Stimulated activated CD4-positive, alpha-beta T cell treated with anti-CD3 and anti-CD28 coated beads, Interleukin-2, amount 100 ng/mL, for 24 hours (primary cell): ENCODE measurements at places on chromosomes 7 and 10.

DNA sequence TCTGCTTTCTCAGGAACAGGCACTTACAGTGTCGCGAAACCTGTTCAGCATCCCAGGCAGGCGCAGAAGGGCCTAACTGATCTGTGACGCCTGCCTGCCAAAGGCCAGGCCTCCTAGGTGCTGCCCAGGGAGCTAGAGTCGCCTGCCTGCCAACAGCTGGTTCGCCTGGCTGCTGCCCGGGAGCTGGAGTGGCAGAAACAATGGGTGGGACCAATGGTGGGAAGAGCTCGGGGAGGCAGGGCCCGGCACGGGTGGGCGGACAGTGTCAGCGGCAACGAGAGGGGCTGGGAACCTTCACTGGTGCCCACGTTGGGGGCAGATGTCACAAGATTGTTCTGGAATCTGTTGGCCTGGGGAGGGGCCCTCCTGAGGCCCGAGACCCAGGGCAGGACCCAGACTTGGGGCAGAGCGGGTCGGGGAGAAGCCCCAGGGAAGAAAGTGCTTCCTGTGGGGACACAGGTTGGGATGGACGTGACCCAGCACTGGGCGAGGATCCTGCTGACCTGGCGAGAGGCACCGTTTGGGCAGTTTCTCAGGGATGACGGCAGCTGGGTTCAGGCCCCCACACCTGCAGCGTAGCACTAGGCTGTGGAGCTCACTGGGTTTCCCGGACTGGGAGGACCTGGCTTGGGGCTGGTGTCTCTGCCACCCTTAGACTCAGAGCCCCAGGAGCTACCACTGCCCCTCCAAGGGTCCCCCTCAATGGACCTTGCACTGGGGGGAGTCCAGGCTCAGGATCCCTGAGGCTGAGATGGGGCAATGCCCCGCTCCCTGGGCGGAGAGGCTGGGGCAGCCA, 181.8 kb downstream of the ELFN1 start:
- DNase-seq, result no peak

DNA sequence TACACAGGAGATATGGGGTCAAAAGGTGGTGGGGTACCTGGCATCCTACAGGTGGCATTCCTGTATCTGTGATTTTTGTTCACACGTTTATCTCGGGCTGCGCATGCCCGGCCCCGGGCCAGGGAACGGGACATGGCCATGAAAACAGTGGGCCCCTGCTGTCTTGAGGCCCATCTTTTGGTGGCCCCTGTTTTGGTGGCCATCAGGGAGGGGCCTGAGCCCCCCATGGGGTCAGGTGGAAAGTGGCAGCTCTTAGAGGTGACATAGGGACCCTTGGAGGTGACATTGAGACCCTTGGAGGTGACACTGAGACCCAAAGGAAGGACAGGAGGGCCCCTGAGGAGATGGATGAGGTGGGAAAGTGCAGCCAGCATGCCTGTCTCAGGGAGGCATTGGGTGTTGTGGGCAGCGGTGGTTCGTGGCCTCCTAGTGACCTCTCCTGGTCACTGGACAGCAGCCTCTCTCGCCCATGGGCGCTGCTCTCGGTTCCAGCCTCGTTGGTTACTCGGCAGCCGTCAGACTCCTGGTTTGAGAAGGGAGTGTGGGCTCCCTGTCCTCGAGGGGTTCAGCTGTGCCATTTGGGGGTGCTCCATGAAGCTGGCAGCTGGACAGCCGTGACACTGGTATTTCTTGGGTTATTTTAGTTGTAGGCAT, 39.9 kb downstream of the INPP5A start:
- DNase-seq, result no peak

DNA sequence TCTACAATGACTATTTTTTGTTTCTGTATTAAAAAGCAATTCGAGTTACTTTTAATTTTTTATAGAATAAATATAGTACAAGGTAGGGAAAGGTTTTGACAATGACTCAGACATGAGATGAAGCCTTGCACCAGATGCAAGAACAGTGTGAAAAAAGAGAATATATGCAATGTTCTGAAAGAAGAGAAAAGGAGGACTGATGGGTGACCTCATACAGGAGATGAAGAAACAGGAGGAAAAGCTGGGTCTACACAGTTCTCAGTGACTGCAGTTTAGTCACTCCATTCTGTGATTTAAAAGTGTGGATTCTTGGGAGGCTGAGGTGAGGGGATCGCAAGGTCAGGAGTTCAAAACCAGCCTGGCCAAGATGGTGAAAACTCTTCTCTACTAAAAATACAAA, 38.3 kb upstream of the YAE1 start:
- no peak for DNase-seq

- DNase-seq, result no peak
Measured at GRCh38 chr10:60799971-60800650, 21.8 kb downstream of the CDK1 start.

GRCh38 chr7:151752816-151753595, 123.9 kb downstream of the PRKAG2 start:
- DNase-seq, result no peak

DNA sequence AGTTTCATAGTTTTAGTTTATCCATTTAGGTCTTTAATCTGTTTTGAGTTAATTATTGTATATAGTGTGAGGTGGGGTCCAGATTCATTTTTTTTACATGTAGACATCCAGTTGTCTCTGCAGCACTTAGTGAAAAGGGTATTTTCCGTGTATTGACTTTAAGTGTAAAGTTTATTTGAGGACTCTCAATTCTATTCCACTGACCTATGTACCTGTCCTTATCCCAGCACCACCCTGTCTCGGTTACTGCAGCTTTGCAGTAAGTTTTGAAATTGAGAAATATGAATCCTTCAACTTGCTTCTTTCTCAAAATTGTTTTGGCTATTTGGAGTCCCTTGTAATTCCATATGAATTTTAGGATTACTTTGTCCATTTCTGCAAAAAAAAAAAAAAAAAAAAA, 29.8 kb downstream of the FHIP2A start:
- no peak for DNase-seq

DNA sequence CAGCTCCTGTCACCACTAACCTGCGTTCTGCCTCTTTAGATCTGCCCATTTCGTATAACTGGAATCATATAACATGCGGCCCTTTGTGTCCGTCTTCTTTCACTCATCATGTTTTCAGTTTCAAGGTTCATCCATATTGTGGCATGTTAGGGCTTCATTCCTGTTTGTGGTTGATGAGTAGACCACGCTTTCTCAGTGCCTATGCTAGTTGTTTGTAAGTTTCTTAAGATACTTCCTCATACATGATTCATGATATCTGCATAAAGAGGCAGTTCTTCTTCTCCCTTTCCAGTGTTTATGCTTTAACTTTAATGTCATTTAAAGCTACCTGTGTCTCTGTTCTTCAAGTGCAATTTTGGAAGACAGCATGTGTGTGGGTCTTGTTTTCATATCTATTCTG, 79.5 kb upstream of the FAM20C start:
- no peak for DNase-seq

DNA sequence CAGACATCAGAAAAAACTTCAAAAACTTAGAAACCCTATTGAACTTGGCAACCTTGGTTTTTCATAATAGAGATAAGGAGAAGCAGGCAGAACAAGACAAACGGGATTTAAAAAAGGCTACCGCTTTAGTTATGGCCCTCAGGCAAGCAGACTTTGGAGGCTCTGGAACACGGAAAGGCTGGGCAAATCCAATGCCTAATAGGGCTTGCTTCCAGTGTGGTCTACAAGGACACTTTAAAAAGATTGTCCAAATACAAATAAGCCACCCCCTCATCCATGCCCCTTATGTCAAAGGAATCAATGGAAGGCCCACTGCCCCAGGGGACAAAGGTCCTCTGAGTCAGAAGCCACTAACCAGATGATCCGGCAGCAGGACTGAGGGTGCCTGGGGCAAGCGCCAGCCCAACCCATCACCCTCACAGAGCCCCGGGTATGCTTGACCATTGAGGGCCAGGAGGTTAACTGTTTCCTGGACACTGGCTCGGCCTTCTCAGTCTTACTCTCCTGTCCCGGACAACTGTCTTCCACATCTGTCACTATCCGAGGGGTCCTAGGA, 115.3 kb downstream of the NRCAM start:
- no peak for DNase-seq

DNA sequence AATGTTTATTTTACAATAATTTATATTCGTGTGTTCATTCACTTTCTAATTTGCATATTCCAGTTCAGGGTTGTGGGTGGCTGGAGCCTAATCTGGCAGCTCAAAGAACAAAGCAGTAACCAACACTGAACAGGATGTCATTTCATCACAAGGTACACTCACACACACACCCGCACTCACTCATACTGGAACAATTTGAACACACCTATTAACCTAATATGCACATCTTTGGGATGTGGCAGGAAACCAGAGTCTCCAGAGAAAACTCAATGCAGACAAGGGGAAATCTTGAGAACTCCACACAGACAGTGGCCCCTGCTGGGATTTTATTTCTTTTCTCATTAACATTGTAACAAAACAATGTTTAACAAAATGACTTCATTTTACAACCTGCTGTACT, 97.4 kb downstream of the TWIST1 start:
- DNase-seq, result no peak

GRCh38 chr10:124064676-124065075, 28.7 kb downstream of the CHST15 start:
- DNase-seq, result no peak

DNA sequence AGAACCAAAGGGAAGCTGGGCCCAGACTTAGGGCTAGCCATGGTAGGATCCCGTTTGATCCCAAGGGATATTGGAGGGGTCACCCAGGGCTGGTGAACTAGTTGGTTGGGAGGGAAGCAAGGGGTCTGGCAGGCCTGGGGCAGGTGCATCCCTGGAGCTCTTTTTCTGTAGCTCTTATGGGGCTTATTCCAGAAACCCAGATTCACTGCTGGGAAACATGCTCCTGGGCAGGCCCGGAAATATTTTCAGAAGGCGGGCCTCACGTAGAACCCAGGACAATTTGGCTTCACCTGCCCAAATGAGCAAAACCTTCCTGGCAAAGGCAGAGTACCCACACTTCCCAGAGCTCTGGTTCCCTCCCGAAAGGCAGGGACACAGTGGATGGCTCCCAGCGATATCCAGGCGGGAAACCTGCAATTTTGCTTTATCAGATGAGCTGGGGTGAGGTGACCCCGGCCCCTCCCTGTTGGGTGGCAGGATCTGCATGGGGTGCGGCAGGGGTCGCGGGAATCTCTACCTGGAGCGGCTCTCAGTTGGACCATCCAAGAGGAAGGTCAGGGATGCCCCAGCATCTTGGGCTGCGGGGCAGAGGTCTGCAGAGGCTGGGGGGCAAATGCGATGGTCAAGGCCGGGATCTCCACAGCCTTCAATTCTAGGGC, 533.9 kb downstream of the TCERG1L start:
- no peak for DNase-seq

DNA sequence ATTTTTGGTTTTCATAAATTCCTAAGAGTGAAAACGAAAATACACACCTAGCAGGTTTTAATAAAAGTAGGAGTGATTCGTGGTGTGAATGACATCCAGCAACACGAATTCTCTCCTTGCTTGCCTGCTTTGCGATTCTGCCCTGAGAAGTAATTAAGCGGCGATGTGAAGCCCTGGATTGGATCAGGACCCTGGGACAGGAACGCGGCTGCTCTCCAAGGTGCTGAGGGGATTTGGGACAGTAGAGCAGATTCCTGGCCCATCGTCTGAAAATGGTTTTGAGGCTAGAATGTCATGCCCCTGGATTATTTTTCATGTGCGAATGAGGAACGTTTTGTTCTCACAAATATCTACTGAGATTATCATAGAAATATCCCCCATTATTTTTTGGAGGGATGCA, 7.8 kb downstream of the NPS start:
- no peak for DNase-seq
